ENCODE measurements at places on chromosomes 5 and 9. TPM values are rescaled to one million over a fixed set of nuclear protein-coding genes. Genes with fewer than 3 reads are reported as not detected.

ANKRA2 gene
- total RNA-seq = 51.9 TPM

SLC38A9 gene
- 28.2 TPM for total RNA-seq

- H3K27ac ChIP-seq = no peak overlapping the region
- H3K4me3 ChIP-seq = no peak overlapping the region
Observed at GRCh38 chr5:74122175-74122574, 496.2 kb downstream of the ARHGEF28 start.

- H3K27me3 ChIP-seq = no peaks in the 10 kb centered on the region
- no peaks in the 10 kb centered on the region for H3K36me3 ChIP-seq
- no peaks in the 10 kb centered on the region for H3K4me1 ChIP-seq
- H3K27ac ChIP-seq = no peak overlapping the region
Observed at GRCh38 chr9:36074870-36075532, 38.3 kb downstream of the RECK start.

CEL gene
- 1.6 TPM for total RNA-seq

DNA sequence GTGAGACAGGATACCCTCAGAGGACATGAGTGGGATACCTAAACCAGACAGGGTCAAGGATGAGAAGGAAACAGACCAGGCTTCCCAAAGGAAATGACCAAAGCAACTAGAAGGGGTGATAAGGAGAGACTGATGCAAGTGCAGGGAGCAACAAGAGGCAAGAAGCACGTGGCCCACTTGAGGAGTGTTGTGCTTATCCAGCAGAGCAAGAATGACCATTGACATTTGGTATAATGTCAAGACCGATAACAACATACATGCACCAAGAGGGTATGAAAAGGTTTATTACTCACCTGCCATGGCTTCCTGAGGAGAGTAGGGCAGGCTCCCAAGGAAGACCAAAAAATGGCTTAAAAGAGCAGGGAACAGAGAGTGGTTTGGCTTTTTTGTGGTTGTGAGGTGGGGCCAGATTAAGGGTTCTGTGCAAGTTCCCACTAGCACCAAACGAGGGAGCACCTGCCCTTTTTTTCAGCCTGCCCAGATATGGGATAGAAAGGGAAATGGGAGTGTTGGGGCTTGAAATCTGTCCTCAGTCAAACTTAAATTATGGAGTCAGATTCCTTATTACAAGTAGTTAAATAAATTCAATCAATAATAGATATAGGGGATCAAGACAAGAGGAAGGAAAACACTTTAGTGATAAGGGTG lies 513.6 kb downstream of the RASEF start:
- no peaks in the 10 kb centered on the region for H3K36me3 ChIP-seq
- no peak overlapping the region for H3K27ac ChIP-seq
- H3K4me1 ChIP-seq = no peaks in the 10 kb centered on the region
- H3K27me3 ChIP-seq = no peaks in the 10 kb centered on the region
- H3K4me3 ChIP-seq = no peak overlapping the region

DNA sequence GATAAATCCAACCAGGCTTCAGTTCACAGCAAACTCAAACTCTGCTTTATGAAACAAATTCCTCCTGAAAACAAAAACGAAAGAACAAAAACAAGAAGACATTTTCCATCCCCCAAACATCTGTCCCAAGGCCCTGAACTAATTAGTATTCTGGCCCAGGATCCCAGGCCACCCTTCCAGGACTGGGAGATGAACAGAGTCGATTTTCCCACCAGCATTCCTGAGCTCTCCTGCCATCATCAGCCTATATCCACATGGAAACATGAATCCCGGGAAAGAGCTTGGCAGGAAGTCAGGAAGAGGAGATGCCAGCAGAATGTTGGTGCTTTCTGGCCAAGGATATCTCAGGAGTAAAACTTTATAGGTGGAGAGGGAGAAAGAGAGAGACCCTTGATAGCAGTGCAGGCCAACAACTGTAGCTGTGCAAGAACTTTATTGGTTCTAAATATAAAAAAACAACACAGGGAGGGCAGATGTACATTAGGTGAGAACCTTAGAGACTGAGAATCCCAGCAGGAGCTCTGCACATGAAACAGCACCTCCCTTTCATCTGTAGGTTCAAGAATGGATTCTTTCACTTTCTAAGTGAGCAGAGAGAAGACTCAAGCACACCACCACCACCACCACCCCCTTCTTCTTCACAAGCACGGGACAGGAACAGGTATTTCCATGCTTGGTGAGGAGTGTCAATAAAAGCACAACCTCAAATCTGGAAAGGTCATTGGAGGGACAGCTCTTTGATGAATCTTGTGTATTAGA lies 190.7 kb upstream of the TAS2R1 start:
- DNase-seq = no peak
- no peak overlapping the region for H3K4me3 ChIP-seq
- H3K4me1 ChIP-seq = no peaks in the 10 kb centered on the region
- H3K27ac ChIP-seq = no peak overlapping the region
- H3K36me3 ChIP-seq = no peaks in the 10 kb centered on the region
- H3K27me3 ChIP-seq = no peaks in the 10 kb centered on the region

GRCh38 chr5:67133217-67133616 lies 63.4 kb downstream of the CD180 start:
- no peak overlapping the region for H3K27ac ChIP-seq
- no peaks in the 10 kb centered on the region for H3K4me1 ChIP-seq
- H3K4me3 ChIP-seq = no peak overlapping the region
- no peaks in the 10 kb centered on the region for H3K36me3 ChIP-seq

DNA sequence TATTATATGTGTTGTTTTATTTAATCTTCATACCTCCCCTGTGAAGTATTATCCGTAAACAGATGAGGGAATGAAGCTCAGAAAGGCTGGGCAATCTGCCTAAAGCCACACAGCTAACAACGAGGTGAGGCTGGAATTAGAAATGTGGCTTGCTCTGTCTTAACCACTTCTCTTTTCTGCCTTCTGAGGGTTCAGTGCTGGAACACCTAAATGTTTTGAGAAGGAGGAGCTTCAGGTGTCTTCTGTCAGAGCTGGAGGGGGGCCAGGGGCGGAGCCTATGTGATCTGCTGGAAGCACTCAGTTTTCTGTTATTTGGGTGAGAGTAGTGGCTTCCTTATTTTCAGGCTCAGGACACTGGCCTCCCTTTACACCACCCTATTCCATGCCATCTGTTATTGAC lies 35.0 kb upstream of the ARAP3 start:
- H3K27ac ChIP-seq = no peak overlapping the region
- no peaks in the 10 kb centered on the region for H3K27me3 ChIP-seq
- H3K4me1 ChIP-seq = no peaks in the 10 kb centered on the region
- no peaks in the 10 kb centered on the region for H3K36me3 ChIP-seq

DNA sequence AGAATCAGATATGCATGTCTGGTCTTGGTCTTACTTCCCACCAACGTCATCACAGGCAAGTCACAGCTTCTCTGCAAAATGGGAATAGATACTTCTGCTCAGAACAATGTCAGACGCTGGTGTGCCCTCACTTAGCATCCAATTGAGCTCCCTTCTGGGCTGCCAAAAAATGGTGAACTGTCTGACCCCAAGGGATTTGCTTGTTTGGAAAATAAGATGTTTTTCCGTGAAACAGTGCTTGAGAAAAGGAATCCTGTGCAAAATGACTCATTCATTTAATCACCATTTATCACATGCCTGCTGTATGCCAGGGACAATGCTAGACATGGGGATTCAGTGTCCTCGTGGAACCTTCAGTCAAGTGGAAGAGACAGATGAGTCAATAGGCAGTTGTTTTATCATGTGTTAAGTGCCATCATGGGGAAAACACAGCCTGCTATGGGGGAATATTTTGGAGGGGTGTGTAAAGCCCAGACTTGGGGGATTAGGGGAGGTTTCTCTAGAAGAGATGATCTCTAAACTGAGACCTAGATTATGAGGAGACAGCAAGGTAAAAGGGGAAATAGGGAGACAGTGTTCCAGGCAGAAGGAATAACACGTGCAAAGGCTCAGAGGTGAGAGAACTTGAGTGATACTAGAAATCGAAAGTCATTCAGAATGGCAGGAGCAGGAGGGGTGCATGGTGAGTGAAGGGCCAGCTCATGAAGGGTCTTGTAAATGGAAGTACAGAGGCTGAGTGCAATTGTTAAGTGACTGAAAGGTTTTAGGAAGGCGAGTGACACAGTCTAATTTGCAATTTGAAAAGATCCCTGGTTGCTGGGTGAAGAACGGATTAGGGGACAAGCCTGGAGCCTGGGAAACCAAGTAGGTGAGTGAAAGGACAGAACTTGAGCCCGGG lies 3.9 kb downstream of the NIPAL4 start:
- H3K27me3 ChIP-seq = no peaks in the 10 kb centered on the region
- no peak for DNase-seq
- peaks cover 11% of the 10 kb centered on the region for H3K4me1 ChIP-seq
- no peak overlapping the region for H3K4me3 ChIP-seq
- no peak overlapping the region for H3K27ac ChIP-seq
- no peaks in the 10 kb centered on the region for H3K36me3 ChIP-seq

- H3K4me3 ChIP-seq = no peak overlapping the region
- no peaks in the 10 kb centered on the region for H3K36me3 ChIP-seq
- peaks cover 20% of the 10 kb centered on the region for H3K4me1 ChIP-seq
- no peak for DNase-seq
- H3K27me3 ChIP-seq = peaks cover 32% of the 10 kb centered on the region
Observed at GRCh38 chr9:77019926-77020412, 514 bp downstream of the FOXB2 start.

- no peaks in the 10 kb centered on the region for H3K4me1 ChIP-seq
- no peaks in the 10 kb centered on the region for H3K27me3 ChIP-seq
- no peak overlapping the region for H3K27ac ChIP-seq
- no peak for DNase-seq
- no peaks in the 10 kb centered on the region for H3K36me3 ChIP-seq
Observed at GRCh38 chr5:43573058-43573457, 16.2 kb upstream of the PAIP1 start.

- peaks cover 12% of the 10 kb centered on the region for H3K4me1 ChIP-seq
- no peak overlapping the region for H3K4me3 ChIP-seq
- no peak overlapping the region for H3K27ac ChIP-seq
- DNase-seq = no peak
- H3K36me3 ChIP-seq = no peaks in the 10 kb centered on the region
Observed at GRCh38 chr9:91033270-91033669, 231.7 kb downstream of the SYK start.

PFN3 gene
- total RNA-seq = not detected

- H3K4me1 ChIP-seq = no peaks in the 10 kb centered on the region
- H3K27ac ChIP-seq = no peak overlapping the region
- no peaks in the 10 kb centered on the region for H3K36me3 ChIP-seq
- DNase-seq = no peak
- H3K4me3 ChIP-seq = no peak overlapping the region
- no peaks in the 10 kb centered on the region for H3K27me3 ChIP-seq
Observed at GRCh38 chr9:31140316-31140715, 1244.1 kb upstream of the ACO1 start.

- no peaks in the 10 kb centered on the region for H3K4me1 ChIP-seq
- H3K27ac ChIP-seq = no peak overlapping the region
- no peak for DNase-seq
- H3K4me3 ChIP-seq = no peak overlapping the region
- no peaks in the 10 kb centered on the region for H3K36me3 ChIP-seq
Observed at GRCh38 chr9:136340356-136341041, 13.2 kb downstream of the GPSM1 start.

DNA sequence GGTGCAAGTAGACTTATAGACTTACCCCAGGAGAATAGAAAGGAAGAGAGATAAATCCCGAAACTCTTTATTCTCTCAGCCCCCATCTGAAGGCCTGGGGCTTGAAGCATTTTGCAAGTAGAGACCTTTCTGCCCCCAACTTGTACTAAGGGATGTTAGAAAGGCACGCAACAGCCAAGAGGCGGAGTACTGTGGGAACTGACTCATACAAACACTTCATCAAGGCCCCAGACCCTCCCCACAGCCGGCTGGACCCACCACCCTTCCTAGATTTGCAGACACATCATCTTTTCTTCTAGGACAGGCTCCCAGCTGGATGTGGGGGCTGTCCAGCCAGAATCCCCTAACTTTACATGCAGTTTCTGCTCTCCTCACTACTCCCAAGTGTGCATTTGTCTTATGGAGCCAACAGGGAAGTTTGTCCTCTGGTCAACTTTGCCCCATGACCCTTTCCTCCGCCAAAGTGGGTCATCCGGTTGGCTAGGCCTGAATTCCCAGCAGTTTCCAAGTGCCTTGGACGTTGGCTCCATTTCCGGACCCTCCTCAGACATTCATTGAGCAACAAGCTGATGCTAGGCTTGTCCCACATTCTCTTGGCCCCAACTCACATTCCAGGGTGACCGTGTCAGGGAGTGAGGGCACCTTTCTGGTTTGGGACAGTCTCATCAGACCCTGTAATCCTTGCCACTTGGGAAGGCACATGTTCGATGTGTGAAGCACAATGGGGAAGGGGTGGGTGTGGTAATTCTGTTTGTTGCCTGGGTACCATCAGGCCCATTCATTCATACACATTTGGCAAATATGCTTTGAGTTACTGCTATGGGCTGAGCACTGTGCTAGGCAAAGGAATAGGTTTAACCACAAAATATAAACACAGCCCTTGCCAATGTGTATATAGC lies 64.6 kb downstream of the ABLIM3 start:
- no peaks in the 10 kb centered on the region for H3K36me3 ChIP-seq
- H3K4me3 ChIP-seq = no peak overlapping the region
- no peak overlapping the region for H3K27ac ChIP-seq
- no peaks in the 10 kb centered on the region for H3K27me3 ChIP-seq
- H3K4me1 ChIP-seq = no peaks in the 10 kb centered on the region

DNA sequence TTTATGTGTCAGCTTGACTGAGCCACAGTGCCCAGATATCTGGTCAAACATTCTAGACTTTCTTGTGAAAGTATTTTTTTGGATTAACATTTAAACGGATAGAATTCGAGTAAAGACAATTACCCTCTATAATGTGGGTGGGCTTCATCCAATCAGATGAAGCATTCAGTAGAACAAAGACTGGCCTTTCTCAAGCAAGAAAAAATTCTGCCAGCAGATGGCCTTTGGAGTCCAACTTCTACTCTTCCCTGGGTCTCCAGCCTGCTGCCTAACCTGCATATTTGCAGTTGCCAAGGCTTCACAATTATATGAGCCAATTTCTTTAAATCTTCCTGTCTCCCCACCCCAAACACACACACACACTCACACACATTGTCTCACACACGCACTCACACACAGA lies 86.4 kb downstream of the MED10 start:
- H3K4me1 ChIP-seq = no peaks in the 10 kb centered on the region
- DNase-seq = peak; percentile 14
- H3K27me3 ChIP-seq = no peaks in the 10 kb centered on the region
- H3K36me3 ChIP-seq = no peaks in the 10 kb centered on the region

TTC39B gene
- 29.0 TPM for total RNA-seq
